NCI-H2081 (cell line): ENCODE measurements at places on chromosomes 6 and 20.

- DNase-seq, result no peak
These were observed 16.6 kb upstream of the KIAA0408 start for GRCh38 chr6:127475823-127476176.

DNA sequence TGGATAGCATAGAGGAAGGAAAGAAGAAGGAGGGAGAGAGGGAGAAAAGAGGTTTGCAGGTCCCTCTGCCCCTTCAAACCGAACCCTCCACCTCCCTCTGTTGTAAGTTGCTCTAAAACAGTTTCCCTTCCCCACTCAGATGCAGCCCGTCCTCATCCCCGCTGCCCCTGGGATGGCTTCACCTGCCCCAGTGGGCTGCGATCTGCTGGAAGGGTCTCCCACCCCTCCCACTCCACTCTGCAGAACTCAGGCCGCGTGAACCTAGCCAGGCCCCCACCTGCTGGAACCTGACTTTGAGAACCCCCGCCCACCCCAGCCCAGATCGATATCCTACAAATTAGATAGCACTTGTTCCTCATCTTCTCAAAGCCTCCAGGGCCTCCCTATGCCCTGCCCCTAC is 190.8 kb downstream of the DLL1 start:
- DNase-seq, result no peak

DNA sequence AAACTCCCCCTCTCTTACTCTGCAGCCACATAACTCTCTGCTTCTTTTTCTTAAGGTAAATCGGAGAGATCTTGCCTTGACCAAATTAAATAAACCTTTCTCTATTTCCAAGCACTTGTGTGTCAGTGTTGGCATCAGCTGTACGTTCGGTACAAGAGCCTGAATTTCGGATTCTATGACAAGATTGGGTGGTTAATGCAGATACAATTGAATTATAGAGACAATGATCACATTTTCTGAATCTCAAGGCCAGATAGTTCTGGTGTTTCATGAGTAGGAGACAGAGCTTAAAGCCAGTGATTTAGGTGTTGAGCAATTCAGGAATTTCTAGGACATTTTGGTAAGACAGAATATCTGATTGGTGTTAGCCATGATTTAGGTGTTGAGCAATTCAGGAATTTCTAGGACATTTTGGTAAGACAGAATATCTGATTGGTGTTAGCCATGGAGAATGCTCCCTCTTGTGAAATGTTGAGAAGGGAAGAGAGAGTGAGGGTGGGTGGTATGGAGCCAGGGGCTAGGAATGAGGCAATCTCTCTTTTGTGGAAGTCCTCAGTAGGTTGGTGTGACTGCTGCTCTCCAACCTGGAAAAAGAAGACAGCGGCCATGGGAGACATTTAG is 5.1 kb downstream of the SPINT3 start:
- no peak for DNase-seq

- peak; percentile 52 for DNase-seq
These were observed 7.0 kb downstream of the CEP250 start for GRCh38 chr20:35462351-35462750.

DNA sequence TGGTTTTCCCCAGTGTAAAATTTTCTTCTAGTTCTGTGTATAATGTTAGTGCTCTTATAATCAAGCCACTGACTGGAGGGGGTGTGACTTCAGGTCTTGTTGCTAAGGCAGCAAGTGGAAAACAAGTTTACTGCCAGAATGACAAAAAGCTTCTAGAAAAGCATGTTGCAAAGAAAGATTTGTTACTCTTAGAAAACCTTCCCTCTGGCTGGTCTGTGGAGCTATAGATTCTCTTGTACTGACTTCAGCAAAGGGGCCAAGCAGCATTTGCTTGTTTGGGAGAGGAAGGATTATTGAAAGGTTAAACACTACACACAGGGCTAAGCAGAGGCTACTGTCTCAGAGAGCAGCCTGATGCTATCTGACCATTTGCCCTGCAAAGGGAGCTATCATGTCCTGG is 288.8 kb downstream of the BTBD9 start:
- DNase-seq, result no peak

DNA sequence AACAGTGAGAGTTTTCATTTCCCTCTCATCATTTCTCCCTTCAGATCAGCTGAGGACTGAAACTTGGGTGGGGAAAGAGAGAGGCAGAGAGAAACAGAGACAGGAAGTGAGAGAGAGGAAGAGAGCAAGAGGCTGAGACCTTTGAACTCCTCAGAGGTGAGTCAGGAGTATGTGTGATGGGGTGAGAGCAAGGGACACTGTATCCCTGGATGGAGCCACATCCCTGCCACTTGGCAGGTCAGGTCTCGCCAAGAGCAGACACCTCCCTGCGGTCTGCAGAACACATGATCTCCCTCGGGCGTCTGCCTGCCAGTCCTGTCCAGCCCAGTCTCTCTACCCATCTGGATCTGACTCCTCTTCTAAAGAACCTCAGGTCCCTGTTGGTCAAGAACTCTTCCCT is 62.7 kb upstream of the SYNDIG1 start:
- DNase-seq, result no peak
